ENCODE measurements at places on chromosomes 5 and 9.

DNA sequence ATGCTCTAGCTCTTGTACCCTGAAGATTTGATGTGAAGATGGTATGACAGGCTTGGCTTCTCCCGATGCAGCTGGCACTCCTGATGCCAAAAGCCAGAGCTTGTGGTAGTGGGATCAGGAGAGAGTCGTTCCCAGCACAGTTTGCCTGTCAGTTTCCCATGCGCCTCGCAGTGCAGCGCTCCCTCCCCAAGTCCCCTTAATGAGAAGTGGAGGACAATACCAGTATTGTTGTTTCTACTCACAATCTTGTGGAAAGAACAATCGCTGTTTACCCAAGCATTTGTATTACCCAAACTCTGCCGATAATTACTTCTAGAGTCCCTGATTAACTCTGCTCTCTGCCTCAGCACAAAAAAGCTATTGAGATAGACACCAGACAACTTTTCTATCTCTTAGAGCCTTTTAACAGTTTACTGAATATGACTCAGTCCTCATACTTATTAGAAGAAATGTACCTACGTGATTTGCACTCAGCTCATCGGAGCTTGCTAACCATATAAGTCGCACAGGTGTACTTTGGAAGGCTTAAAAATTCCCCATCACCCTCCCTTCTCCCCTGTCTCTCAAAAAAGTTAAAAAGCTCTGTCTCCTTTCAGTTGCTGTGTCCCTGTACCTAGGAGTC is 283.2 kb upstream of the TMEM161B start:
- DNase-seq = no peak

GRCh38 chr9:105038051-105038450 is 110.1 kb upstream of the ABCA1 start:
- DNase-seq = no peak

DNA sequence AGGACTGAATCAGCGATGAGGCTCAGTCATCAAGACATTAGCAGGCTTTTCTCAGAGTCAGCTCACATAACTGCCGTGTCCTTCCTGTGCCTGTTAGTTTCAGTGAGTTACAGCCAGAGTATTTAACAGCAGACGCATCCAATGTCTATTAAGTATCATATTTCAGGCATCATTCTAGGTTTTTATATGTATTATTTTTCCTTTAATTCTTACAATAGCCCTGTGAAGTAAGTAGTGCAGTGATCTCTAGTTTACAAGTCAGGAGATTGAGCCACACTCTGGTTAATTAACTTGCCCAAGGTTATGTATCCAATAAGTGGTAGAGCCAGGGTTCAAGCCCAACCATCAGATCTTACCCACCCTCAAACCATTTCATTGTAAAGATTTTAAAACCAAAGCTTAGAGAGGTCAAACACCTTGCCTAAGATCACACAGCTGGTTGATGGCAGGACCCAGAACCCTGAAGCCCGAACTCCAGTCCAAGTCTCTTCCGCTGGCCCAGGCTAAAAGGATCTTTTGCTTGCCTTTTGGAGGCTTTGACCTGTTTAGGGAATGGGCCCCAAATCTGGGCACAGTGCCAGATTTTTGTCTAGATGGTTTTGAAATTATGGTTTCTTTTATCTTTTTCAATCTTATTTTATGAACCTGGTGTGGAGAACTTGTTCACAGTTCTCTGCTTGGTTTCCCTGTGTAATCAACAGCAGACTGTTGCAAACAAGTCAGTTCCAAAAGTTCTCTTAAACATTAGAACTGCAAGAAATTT is 261.2 kb upstream of the CLINT1 start:
- no peak for DNase-seq

- no peak for DNase-seq
These were observed 30.9 kb upstream of the SLC9A3 start for GRCh38 chr5:555058-555623.

- no peak for DNase-seq
These were observed 18.4 kb upstream of the IQGAP2 start for GRCh38 chr5:76384705-76385104.

DNA sequence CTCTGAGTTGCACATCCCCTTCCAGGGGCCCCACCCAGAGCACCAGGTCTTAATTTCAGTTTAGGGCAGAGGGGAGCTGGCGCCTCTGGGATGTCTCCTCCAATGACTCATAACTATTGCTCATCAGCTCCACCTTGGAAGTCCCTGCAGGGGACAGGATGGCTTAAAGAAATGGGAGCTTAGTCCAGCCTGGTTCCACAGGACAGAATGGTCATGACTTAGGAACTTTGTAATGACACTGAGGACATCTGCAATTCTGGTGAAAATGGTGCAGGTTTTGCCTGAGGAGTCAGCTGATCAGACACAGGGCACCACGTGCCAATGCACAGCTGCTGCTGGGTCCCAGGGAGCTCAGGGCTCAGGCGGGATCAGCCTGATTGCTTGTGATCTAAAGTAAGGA is 16.4 kb upstream of the PPP1R26 start:
- no peak for DNase-seq

GRCh38 chr5:122738088-122738487 is 36.8 kb upstream of the SNX2 start:
- no peak for DNase-seq

GRCh38 chr9:98596486-98596885 is 112.2 kb downstream of the GABBR2 start:
- no peak for DNase-seq

DNA sequence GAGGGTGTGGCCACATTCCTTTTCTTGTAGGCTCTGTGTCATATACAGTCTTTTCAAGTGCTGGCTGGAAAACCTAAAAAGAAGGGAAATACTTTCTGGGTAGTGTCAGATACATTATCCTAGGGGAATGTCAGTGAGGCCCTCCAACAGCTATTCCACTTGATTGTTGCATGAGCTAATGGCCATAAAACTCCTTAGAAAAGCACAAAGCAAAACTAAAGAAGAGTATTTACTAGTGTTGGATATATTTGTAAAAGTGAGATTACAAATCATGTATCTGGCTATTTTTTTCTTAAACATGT is 829 bp downstream of the ANXA1 start:
- no peak for DNase-seq

DNA sequence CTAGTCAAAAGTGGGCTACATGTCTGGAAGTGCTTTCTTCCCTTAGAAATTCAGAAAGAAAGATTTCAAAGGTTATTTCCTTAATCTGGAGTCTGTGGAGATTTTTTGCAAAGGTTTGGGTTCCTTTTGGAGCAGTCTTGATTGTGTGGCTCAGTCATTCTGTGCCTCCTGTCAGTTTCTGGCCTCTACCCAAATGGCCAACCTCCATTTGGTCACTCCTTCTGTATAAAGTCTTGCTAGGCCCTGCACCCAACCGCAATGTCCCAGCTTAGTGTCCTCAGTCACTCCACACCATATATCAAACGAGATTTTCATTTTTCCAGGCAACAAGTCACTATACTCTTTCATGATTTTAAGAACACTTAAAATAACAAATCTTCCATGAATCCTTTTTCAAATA is 199.6 kb downstream of the NTRK2 start:
- DNase-seq = no peak

DNA sequence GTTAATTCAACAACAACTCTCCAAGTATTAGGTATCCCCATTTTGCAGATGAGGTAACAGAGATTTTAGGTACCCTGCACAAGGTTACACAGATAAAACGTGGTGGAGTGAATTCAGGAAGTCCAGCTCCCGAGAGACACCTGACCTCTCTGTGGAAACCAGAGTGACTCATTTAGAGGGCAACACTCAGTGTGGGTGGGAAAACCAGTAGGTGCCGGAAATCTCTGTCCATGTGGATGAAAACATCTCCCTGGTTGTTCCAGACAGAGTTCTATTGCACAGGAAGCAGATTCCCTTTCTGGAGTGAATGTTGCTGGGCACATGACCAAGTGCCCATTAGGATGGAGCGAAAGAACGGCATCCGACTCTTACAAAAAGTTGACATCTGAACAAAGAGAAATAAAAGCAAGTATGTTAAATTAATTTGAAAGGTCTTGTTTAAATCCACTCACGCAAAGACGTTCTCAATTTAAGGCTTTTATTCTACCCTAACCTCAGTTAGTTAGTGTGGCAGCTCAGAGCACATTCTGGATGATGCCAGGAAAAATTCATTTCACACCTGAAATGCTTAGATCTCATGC is 391.9 kb upstream of the WWC1 start:
- no peak for DNase-seq

DNA sequence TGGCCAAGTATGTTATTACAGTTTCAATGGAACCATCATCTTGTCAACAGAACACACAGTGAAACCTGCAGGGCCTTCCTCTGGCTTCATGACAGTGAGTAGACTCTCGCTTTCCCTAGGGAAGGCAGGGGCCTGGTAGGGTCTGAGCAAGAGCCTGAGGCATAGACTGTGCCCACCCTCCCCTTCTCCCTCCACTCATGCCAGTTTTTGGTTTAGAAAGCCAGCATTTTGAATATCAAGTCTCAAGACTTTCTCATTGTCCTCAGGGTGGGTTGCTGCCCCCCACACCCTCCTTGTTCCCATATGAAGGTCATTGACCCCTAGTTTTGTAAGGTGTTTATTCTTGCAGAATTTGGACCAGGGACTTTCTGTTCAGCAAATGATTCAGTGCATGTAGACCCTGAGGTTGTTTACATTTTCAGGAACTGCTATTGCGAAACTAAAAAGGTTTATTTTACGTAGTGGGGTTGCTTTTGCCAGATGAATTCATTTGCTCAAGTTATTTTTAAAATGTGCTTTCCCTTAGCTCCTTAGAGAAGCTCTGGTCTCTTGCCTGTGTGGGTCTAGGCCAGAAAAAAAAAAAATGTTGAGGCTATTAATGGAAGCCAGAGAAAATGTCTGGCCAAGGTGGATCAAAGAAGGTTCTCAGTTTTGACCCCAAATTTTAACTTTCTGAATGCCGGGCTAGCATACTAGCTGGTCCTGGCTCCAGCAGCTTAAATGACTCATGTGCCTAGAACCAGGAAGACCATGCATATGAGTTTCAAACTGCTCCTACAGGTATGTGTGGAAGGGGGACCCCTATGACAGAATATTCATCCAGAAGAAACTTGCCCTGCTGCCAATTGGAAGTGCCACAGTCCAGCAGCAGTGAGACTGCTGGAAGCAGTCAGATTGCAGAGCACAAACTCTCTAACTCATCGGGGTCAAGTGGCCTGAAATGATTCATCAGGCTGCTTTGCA is 10.1 kb upstream of the MOB3B start:
- DNase-seq = no peak

DNA sequence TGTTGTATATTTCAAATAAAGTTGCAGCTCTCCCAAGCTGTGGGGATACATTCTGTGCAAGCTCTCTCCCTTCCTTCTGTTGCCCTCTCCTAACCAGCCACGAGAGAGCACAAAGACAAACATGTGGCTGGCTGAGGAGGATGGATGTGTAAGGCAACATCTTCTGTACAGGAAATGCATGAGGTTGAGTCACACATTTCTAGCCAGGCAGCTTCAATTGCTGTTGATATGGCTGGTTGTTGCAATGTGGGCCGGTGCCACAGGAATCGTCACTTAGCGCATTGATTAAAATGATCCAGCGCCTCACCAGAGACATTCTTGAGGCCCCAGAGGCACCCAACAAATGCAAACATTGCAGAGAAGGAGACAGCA is 207.1 kb downstream of the ICE1 start:
- no peak for DNase-seq

DNA sequence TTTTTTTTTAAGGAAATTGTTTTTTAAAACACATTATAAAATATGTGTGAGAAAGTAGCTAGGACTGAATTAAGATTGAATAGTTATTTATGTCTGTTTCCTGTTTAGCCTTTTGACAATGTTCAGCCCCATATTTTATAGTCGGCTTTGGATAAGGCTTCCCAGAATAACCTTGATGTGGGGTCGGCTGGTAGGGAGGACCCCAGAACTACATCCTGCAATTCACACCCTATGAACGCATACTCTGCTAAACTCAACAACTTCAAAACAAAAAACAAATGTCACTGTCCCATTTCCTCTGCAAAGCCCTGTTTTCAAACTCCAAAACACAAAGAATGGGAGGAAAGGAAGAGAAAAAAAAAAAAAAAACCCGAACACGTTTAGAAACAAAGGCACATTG is 63.1 kb downstream of the ARL15 start:
- no peak for DNase-seq

GRCh38 chr9:16873126-16873802 is 2.8 kb upstream of the BNC2 start:
- no peak for DNase-seq

DNA sequence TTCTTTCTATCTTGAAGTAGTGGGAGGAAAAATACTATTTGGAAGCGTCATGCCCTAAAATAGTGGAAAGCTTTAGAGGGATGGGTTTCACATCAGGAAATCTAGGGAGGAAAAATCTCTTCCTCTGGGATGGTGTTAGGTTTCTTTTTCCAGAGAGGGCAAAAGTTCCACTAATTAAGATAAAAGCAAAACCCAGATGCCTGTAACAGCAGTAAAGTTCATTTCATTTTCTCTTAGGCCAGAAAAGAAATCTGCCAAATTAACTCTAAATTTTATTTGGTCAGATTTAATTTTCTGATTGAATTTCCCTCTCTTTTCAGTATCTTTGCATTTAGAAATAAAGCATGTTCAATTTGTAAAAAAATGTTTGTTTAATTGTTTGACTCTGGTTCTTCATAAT is 88.8 kb downstream of the LURAP1L start:
- DNase-seq = no peak

DNA sequence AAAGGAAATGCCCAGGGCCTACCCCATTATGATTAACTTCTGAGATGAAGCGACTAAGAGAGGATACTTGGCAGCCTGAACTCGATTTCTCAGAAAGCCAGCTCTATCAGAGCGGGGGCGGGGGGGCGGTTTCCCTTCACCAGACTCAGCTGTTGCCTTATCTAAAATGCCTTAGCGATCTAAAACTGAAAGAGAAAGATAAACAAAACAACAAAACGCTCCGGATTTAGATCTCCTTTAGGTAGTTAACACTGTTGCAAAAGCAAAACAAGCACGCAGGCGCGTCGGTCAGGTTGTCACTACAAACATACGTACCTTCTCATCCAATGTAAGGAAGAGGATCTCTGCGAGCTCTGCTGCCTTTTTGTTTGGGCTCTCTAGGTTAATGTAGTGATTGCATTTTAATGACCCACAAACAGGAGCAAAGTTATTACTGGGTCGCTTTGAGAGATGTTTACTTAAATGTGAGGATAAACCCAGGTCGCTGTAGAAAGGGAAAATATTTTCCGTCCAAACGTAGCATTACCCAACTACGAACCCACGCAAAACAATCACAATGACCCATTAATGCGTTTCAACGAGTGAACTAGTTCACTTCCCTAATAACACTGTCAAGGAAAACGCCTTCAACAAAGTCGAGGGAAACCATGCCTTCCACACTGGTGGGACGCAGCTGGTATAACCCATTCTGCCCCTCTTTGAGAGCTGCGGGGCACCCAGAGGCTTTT is 982 bp downstream of the EPB41L4A start:
- no peak for DNase-seq
